ENCODE measurements at places on chromosomes 1 and 21. TPM values are rescaled to one million over a fixed set of nuclear protein-coding genes. Genes with fewer than 3 reads are reported as not detected.

Gene DCST2
- total RNA-seq, result 0.35 TPM

- no peak for DNase-seq
These were observed 39.7 kb downstream of the DDX20 start for GRCh38 chr1:111795401-111795800.

DNA sequence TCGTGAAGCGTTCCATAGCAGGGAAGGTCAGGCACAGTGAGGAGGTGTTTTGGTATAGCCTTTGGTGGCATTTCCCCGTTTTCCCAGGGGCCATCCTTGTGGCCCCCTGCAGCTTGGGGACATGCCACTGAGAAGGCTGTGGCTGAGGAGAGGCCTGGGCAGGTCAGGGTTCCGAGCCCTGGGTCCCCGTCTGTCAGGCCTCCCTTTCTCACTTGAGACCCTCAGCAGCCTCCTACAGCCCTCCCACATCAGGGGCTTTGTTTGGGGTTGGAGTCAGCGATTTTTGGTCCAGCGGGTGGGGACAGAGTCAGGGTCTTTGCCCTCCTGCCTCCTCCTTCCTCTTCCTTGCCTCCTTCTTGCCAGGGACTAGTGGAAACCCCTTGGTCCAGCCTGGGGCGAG, 22.2 kb downstream of the LDLRAP1 start:
- DNase-seq, result no peak

- no peak for DNase-seq
These were observed 6.6 kb upstream of the SIM2 start for GRCh38 chr21:36692114-36692834.

DNA sequence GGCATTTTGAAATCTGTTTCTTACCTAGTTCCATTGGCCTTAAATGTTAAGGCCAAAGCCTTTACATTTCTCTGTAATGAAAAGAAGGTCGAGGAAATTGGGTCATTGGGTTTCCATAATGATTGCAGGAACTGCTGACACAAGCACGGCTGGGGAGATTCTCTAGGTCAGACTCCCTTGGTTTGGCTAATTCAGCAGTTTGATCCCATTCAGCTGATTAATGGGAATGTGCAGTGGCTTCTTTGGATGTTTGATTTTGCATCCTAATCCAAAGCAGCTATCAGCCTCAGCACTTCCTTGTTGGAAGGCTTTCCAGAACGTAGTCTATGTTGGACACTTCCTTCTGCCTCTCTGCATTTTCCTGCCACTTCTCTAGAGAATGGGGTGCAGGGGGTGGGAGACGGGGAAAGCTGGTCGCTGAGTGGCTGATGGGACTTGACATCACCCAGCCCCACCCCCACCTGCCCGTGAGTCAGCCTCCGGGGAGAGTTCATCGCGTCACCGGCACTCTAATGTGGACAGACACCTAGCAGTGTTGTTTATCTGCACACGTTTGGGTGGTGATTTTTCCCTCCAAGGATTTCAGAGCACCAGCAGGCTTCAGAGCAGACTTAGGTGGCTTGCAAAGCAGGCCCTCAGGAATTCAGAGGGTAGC, 5.4 kb downstream of the PSEN2 start:
- no peak for DNase-seq

GRCh38 chr1:53639251-53639763, 99.7 kb downstream of the GLIS1 start:
- DNase-seq, result peak; percentile 26

GRCh38 chr1:192789871-192790270, 19.0 kb upstream of the RGS2 start:
- DNase-seq, result no peak

Measured in Right ventricle myocardium inferior (tissue), 1 donor.